Astrocyte (in vitro differentiated cells and primary cell): ENCODE measurements at places on chromosomes 4 and X.

- peak; percentile 89 for DNase-seq
Measured at GRCh38 chr4:84681486-84682274, 98.8 kb downstream of the CDS1 start.

GRCh38 chrX:118286066-118286762 is 59.7 kb upstream of the WDR44 start:
- peak; percentile 38 for DNase-seq

DNA sequence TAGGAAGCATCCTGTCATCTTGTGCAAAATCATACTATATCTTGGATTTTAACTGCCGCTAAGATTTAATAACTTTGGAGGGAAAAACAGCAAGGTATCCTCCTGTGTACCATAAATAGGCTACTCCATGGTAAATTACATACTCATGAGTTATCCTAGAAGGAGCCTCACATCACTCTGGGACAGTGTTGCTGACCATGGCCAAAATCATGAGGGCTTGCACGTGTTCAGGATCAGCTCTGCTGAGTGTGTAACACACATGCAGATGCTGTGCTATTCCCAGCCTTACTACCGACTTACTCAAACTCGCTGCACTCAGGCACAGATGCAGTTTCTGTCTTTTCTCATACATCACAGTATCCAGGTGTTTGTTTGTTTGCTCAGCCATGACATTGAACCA is 56.6 kb downstream of the DKK2 start:
- no peak for DNase-seq

DNA sequence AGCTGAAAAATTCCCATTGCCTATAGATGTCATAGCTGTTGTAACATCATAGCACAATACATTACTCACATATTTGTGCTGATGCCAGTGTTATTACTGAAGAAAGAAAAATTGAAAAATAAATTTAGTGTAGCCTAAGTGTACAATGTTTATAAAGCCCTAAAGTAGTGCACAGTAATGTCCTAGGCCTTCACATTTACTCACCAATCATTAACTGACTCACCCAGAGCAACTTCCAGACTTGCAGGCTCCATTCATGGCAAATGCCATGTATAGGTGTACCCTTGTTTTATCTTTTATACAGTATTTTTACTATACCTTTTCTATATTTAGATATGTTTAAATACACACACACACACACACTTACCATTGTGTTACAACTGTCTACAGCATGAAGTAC is 265.4 kb upstream of the MAGEB18 start:
- DNase-seq: no peak

GRCh38 chrX:75278991-75279390 is 5.1 kb downstream of the UPRT start:
- DNase-seq: peak; percentile 17

DNA sequence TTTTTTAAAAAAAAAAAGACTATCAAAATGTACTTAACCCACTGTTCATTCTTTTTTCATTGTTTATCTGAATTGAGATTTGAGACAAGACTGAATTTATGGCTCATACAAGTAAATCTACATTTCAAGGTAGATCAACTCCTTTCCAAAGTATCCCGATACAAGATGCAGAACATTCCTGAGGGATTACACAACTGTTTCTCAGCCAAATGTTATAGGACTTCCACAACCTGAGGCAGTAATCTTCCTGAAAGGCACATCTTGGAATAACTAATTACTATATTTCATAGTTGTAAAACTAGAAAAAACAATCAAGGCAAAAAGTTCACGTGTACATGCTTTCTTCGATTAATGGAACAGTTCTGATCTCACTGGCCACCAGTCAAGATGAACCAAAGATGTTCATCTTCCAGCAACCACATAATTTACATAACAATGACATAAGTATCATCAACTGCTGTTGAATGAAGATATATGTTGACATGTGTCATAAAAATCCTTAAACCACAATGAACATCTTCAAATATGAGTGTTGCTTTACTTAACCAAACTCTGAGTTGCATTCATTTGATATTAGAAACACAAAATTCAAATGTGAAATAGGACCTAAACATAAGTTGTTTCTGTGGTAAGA is 225.2 kb upstream of the DKK2 start:
- DNase-seq: peak; percentile 55

GRCh38 chrX:50721764-50722521 is 92.1 kb downstream of the SHROOM4 start:
- no peak for DNase-seq

DNA sequence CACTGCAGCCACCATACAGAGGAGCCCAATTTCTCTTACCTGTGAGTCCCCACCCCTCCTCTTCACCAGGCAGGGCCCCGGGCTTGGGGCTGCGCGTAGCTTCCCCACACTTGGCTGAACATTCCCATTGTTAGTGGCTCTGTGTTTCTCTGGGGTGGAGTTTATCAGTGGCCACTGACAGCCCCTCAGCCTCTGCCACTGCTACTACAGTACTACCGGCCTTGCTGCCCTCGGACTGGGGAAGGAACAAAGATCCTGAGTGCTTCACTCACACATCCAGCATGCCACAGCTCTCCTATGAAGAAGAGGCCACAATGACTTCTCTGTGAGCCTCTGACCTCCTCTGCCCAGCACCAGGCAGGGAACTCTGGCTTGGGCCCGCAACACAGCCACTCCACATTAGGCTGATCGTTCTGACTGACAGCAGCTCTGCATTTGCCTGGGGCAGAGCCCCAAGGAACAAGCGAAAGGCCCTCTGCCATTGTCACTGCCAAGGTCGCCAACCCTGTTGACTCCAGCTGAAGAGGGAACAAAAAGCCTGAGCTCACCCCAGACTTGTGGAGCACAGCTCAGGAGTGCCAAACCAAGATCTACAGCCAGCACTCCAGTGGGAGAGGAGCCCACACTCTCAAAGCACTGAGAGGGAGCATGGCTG is 24.0 kb downstream of the ABCB7 start:
- no peak for DNase-seq

- no peak for DNase-seq
Measured at GRCh38 chrX:456146-456545, 69.4 kb upstream of the PPP2R3B start.

GRCh38 chrX:104428231-104428630 is 137.8 kb upstream of the IL1RAPL2 start:
- DNase-seq: no peak

GRCh38 chrX:10111364-10112148 is 45.2 kb upstream of the CLCN4 start:
- no peak for DNase-seq

- DNase-seq: no peak
Measured at GRCh38 chr4:188015025-188015940, 19.7 kb downstream of the ZFP42 start.

DNA sequence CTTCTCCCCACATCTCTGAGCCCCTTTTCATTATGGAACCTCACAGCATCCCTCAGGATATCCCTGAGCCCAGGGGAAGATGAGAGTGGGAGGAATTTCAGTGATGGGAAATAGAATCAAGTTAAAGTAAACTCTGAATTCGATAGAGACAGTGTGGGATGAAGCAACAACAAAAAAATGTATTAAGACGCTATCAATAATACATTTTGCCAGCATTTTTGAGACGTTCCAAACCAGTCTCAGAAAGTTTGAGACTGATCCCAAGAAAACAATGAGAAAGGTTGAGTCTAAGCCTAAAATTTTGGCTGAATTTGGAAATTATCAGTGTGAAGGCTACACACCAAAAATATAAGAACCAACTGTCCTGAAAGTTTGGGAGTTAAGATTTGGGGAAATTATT is 196.2 kb downstream of the CBR4 start:
- no peak for DNase-seq

DNA sequence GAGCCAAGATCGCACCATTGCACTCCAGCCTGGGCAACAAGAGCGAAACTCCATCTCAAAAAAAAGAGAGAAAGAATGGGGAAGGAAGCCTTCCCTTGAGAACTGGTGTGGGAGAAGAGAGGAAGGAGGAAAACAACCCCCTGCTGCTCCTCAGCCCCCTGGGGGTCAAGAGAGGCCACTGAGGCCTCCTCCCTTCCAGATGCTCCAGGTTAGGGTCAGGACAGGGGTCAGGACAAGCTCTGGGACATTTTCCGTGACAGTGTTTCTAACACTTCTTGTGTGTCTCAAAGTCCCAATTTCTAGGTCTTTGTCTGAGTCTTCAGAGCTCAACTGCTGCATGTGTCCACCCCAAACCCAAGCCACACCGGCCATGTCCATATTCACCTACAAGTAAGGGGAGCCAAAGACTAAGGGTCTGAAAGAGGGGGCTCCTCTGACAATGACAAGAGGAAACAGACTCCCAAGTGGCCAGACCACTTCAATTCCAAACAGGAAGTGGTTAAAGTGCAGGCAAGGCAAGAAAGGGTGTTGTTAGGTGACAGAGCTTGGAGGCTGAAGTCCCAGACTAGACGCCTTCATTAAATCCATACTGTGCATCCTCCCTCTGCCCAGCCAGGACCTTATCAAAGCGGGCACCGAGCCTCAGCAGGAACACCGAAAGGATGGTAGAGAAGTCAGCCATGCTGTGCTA is 8.3 kb downstream of the L1CAM start:
- no peak for DNase-seq

GRCh38 chr4:100188829-100189228 is 1.4 kb downstream of the DDIT4L start:
- DNase-seq: no peak

- DNase-seq: no peak
Measured at GRCh38 chr4:153817466-153817865, 28.6 kb upstream of the SFRP2 start.

DNA sequence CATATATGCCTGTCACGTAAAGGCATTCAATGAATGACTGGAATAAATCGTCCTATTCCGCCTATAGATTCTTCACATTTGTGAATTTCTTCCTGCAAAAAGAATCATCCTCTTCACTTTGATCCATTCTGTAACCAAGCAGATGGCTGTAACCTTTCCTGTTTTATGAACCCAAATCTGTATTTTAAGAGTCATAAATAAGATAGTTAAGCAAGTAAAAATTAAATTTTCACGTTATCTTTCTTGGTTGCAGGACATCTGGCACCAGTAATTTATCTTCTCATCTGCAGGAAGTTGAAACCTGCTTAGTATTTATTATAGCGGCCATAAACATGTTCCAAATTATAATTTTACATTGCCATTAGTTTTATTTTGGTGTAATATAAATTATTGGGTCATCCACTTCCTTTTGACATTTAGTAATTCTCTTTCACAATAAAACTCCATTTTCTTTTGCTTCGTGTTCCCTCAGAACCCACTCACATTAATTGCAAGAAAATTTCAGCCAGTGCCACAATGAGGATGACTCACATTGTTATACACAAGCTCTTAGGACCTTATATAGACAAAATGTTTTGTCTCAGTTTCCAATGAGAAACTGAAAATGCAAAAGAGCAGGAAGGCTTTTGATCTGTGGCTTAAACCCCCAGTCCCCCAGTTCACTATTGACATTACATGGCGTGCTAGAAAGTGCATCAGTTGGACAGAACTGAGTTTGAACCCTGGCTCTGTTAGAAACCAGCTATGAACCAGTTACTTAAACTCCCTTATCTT is 51.1 kb downstream of the TMEM156 start:
- peak; percentile 76 for DNase-seq

GRCh38 chr4:172061204-172061603 is 248.0 kb downstream of the GALNTL6 start:
- DNase-seq: no peak

GRCh38 chrX:148069759-148070503 is 88.8 kb downstream of the FMR1NB start:
- DNase-seq: no peak

GRCh38 chr4:26858035-26858918 is 2.4 kb upstream of the STIM2 start:
- DNase-seq: no peak
